ENCODE measurements at places on chromosomes 16 and 17.

DNA sequence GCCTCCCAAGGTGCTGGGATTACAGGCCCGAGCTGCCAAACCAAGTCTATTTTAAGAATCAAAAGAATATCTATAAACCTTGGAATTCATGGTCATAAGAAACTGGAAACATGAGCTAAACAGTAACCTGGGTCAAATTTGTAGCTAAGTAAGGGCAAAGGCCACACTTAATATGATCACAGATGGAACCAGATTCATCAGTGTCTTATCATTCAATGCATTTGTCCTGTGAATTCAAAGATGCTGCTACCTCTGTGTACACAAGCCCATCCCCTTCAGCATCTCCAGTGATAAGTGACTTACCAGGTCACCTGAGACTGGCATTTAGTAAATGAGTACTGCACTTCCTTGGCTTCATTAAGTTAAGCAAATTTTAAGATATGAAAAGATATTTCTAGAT, 108.1 kb downstream of the SSH2 start:
- H3K4me3 ChIP-seq: no peak overlapping the region
- peaks cover 3% of the 10 kb centered on the region for H3K36me3 ChIP-seq
- no peak for DNase-seq
- no peak overlapping the region for H3K27ac ChIP-seq

DNA sequence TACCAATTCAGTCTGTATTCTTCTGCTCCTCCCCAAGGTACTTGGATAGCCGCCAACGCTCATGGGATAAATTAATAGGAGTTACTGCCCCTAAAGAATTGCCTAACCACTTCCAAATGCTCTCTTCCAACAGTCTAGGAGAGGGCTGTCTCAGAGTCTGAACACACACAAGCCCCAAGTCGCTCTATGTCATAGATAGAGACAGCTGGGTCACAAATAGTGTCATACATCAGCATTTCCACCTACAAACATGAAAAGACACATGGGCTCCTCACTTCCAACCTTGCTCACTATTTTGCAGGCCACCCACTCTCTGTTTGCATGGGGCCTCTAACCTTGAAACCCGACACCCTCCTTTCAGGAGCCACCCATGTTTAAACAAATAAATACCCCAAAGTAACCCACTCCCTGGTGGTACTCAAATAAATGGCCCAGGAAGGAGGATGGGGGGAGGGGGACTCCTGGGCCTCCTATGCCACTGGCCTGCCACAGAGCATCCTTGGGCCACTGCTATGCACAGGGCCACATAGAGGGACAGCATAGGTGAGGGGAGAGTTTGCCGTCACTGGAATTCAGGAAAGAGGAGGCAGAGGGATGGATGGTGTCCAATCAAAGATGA, 265.9 kb downstream of the SOX9 start:
- H3K4me1 ChIP-seq: no peaks in the 10 kb centered on the region
- H3K27ac ChIP-seq: no peak overlapping the region
- no peak for DNase-seq
- no peaks in the 10 kb centered on the region for H3K27me3 ChIP-seq
- H3K36me3 ChIP-seq: no peaks in the 10 kb centered on the region

DNA sequence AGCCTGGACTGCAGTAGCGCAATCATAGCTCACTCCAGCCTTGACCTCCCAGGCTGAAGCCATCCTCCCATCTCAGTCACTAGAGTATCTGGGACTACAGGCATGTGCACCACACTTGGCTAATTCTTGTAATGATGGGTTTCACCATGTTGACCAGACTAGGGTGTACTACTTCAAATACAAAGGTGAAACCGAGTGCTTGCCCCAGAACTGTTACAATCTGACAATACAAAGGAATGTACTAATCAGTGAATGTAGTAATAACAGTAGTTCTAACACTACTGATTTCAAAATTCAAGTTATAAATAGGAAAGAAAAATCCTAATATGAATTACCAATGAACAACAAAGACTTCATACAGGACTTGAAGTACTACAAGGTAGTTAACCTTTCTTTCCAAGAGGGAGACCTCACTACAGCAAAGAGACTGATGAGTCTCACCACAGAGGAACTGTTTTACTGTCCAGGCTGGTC, 24.4 kb downstream of the CRK start:
- DNase-seq: no peak
- H3K4me3 ChIP-seq: no peak overlapping the region
- H3K4me1 ChIP-seq: peaks cover 15% of the 10 kb centered on the region

- no peaks in the 10 kb centered on the region for H3K27me3 ChIP-seq
- peak overlapping the region; percentile 83 for H3K27ac ChIP-seq
- peaks cover 25% of the 10 kb centered on the region for H3K36me3 ChIP-seq
- DNase-seq: no peak
- peaks cover 25% of the 10 kb centered on the region for H3K4me1 ChIP-seq
- H3K4me3 ChIP-seq: peak overlapping the region; percentile 94
Measured at GRCh38 chr17:47820033-47820789, 1.4 kb downstream of the OSBPL7 start.

All from activated T-helper 1 cell treated with anti-CD3 and anti-CD28 coated beads, Interleukin-12 subunit alpha, Interleukin-12 subunit beta, Interleukin-2, Interleukin-4 antibody, amounts not matched to agents 30 ng/mL and 10 ng/mL and 1 ng/mL, durations not matched to agents 14 hours and 24 hours and 36 hours (primary cell).